ENCODE measurements at places on chromosomes 2 and 18. TPM values are rescaled to one million over a fixed set of nuclear protein-coding genes. Genes with fewer than 3 reads are reported as not detected.

Gene TIA1
- 290 TPM for total RNA-seq

Gene DNER
- total RNA-seq: 75.7 TPM

Gene HRH4
- not detected for total RNA-seq

Gene SLC25A52
- 0.49 TPM for total RNA-seq

Data from temporal lobe (tissue), 4 donors.